ENCODE measurements at places on chromosomes 2 and 18.

- no peak for DNase-seq
Observed at GRCh38 chr2:72051971-72052505, 95.6 kb downstream of the CYP26B1 start.

GRCh38 chr2:190634381-190634780 lies 14.5 kb upstream of the NAB1 start:
- DNase-seq = no peak

GRCh38 chr2:192885569-192886160 lies 690.9 kb upstream of the TMEFF2 start:
- no peak for DNase-seq

- no peak for DNase-seq
Observed at GRCh38 chr2:199230091-199230490, 227.6 kb downstream of the SATB2 start.

GRCh38 chr2:50529600-50530218 lies 502.2 kb downstream of the NRXN1 start:
- no peak for DNase-seq

GRCh38 chr2:143121079-143121478 lies 8.1 kb upstream of the ARHGAP15 start:
- no peak for DNase-seq

GRCh38 chr18:24380163-24380747 lies 17.4 kb downstream of the OSBPL1A start:
- DNase-seq = no peak

DNA sequence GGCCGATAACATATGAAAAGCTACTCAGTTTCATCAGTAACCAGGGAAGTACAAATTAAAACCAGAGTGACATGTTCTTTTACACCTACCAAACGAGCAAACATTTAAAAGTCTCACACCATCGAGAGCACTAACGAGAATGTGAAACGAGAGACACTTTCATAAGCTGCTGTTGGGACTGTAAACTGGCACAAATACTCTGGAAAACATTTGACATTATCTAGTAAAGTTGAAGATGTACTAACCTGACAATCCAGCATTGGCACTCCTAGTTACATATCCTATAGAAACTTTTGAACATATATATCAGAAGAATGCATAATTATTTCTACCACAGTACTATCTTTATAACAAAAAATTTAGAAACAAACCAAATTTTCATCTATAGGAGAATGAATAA lies 28.1 kb downstream of the NBAS start:
- DNase-seq = no peak

- DNase-seq = no peak
Observed at GRCh38 chr2:17591846-17592245, 51.4 kb downstream of the VSNL1 start.

GRCh38 chr2:2452961-2453360 lies 121.9 kb upstream of the MYT1L start:
- DNase-seq = no peak

DNA sequence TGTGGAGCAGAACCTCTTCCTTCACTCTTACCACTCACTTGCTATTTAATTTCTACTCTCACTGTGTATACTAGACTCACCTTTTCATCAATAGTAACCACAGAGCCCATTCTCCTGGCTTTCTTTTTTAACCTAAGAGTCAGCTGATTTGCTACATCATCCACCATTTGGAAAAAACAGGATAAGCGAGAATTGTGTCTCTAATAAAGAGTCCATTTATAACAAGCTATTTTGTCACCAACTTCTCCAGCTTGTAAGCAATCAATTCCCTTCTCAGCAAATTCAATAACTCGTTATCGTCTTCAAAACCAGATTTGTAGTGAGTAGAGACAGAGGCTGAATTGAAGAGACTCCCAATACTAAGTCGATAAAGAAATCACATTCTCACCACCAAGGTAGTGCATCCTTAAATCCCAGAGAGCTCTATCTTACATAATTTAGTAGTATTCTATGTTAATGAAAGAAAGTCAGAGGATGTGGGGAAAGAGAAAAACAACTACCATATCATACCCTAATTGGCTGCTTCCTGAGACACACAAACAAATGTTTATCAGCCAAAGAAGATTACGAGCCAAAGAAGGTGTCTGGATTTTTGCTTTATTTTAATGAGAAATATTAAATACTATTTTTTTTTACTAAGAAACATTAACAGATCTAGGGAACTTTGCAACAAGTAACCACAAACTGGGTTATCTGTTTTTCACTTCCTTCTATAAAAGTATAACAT lies 52.5 kb upstream of the SPTBN1 start:
- no peak for DNase-seq

Data from GM12864 (cell line).